ENCODE measurements at places on chromosomes 12 and 14.

- DNase-seq: no peak
Measured at GRCh38 chr12:127280393-127281275, 986.3 kb upstream of the TMEM132C start.

GRCh38 chr12:52826611-52827498 lies 7.3 kb downstream of the KRT79 start:
- no peak for DNase-seq

DNA sequence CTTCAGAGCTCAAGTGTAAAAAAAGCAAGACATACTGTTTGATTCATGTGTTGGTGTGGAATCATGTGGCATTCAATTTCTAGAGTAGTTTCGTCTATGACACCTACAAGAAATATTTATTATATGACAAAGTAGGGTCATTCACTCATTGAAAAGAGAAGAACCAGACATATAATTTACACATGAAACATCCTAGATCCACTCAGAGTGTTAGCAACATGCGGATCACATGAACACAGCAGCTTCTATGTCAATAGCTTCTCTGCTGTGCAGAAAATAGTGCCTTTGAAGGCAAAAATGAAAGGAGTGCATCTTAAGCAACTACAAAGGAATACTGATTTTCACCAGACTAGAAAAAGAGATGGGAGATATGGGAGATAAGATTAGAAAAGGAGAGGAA lies 569.8 kb downstream of the RPS29 start:
- no peak for DNase-seq

DNA sequence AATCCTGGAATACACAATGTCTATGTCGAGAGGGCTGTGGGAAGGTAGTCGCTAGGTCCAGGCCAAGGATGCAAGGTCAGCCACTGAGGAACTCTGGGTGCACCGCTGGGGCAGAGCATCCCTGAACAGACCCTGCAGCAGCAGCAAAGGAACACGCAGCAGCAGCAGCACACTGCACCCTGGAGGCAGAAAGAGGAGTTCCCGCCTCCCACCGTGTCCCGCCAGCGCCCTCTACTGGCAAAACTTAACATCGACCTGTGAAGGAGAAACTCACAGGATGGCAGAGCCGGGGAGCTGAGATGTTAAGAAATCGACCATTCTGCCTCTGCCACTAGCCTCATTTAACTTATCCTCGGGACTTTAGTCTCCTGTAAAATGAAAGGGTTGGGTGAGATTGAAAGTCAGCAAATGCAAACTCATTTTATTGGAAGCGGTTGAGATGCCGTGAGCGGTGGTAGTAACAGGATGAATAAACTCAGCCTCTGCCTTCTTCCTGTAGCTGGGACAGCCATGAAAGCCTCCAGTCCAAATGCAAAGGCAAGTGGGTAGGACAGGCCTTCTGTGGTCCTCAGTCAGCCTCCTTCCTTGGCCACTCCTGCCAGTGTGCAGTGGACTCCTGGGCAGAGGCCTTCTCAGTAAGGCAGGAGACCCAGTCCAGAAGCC lies 45.6 kb downstream of the STAB2 start:
- no peak for DNase-seq

Data from vagina (tissue), 2 donors.